ENCODE measurements at places on chromosomes 7 and 10. TPM values are rescaled to one million over a fixed set of nuclear protein-coding genes. Genes with fewer than 3 reads are reported as not detected.
A peak's percentile ranks its signal among the peaks of the same experiment; 100 is the strongest.

Gene PNLIPRP1
- not detected for polyA plus RNA-seq

DNA sequence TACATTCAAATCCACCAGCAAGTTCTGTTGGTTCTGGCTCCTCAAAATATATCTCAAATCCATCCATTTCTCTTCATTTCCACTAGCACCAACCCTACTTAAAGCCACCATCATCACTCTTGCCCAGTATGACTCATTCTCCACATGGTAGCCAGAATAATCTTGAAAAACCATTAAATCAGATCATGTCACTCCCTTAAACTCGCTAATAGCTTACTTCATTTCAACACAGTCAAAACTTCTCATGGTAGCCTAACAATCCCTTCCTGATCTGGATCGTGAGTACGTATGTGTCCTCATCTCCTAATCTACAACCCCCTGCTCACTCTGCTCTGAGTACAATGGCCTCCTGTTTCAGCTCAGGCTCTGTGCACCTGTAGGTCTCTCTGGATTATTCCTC lies 8.7 kb downstream of the EPC1 start:
- no peaks in the 10 kb centered on the region for H3K27me3 ChIP-seq
- H3K4me1 ChIP-seq, result peaks cover 77% of the 10 kb centered on the region
- no peak overlapping the region for H3K4me3 ChIP-seq
- H3K36me3 ChIP-seq, result no peaks in the 10 kb centered on the region
- no peak for DNase-seq

Gene FAM237B
- not detected for polyA plus RNA-seq

DNA sequence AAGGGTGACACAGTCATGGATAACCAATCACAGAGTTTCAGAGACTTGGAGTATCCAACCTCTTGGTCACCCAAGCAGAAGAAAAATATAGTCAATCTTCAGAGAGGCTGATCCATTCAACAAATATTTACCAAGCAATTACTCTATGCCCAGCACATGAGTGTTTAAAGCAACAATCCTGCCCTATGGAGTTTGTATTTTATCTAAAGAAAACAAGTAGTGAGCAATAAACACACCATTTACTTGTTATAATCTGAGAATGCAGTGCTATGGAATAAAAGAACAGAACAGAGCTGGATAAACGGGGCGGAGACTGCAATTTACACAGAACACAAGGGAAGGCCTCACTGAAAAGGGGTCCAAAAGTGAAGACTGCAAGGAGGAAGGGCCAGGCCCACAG lies 63.8 kb downstream of the GRB10 start:
- H3K36me3 ChIP-seq, result no peaks in the 10 kb centered on the region
- H3K27me3 ChIP-seq, result no peaks in the 10 kb centered on the region
- no peaks in the 10 kb centered on the region for H3K4me1 ChIP-seq
- H3K27ac ChIP-seq, result no peak overlapping the region

GRCh38 chr7:38673795-38674194 lies 42.6 kb upstream of the AMPH start:
- H3K27me3 ChIP-seq, result no peaks in the 10 kb centered on the region
- no peaks in the 10 kb centered on the region for H3K36me3 ChIP-seq
- no peaks in the 10 kb centered on the region for H3K4me1 ChIP-seq
- H3K4me3 ChIP-seq, result no peak overlapping the region
- DNase-seq, result no peak
- no peak overlapping the region for H3K27ac ChIP-seq

- DNase-seq, result no peak
- H3K4me3 ChIP-seq, result no peak overlapping the region
- H3K4me1 ChIP-seq, result no peaks in the 10 kb centered on the region
- H3K27me3 ChIP-seq, result no peaks in the 10 kb centered on the region
Measured at GRCh38 chr10:16570731-16571130, 49.1 kb upstream of the C1QL3 start.

DNA sequence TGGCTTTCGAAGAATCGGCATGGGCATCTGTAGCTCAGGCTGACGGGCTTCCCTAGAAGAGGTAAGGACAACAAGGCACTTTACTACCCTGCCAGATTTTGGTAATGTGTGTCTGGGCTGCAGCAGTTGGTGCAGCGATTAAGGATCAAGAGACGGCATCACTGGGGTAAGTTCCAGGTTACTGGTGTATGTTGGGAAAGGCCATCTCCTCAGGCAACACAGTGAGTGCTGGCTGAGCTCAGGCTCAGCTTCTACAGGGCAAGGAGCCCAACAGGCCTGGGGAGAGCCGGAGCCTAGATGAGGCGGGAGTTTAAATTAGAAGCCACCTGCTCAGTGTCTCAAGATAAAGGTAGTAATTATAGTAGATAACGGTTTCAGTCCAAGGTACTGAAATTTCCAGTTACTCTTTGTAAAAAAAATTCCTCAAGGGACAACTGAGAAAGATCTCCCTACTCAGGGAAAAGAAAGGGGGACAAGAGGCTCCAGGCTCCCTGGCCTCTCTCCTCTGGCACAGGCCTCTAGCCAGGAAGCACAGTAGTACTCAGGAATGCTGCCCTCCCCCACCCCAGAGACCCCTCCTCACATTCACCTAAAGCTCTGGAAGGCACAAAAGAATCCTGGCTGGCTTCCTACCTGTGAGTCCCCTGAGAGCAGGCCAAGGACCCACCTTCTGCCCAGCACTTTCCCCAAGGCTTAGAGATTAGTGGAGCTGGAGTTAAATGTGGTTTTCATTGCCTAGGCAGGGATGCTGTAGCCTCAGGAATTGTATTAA lies 3.9 kb downstream of the CXCL12 start:
- no peaks in the 10 kb centered on the region for H3K4me1 ChIP-seq
- peaks cover 3% of the 10 kb centered on the region for H3K27me3 ChIP-seq
- no peaks in the 10 kb centered on the region for H3K36me3 ChIP-seq
- H3K4me3 ChIP-seq, result no peak overlapping the region

Gene GRM8
- not detected for polyA plus RNA-seq

- no peaks in the 10 kb centered on the region for H3K27me3 ChIP-seq
- H3K36me3 ChIP-seq, result peaks cover 9% of the 10 kb centered on the region
- peak overlapping the region; percentile 81 for H3K4me3 ChIP-seq
- peaks cover 28% of the 10 kb centered on the region for H3K4me1 ChIP-seq
- DNase-seq, result no peak
Measured at GRCh38 chr10:17226891-17227303, 1.1 kb upstream of the VIM start.

- no peak overlapping the region for H3K27ac ChIP-seq
- no peak overlapping the region for H3K4me3 ChIP-seq
- H3K27me3 ChIP-seq, result no peaks in the 10 kb centered on the region
- no peak for DNase-seq
Measured at GRCh38 chr10:30233186-30233959, 115.7 kb downstream of the MTPAP start.

Gene INHBA
- polyA plus RNA-seq, result not detected

GRCh38 chr7:47885309-47885986 lies 62.8 kb downstream of the PKD1L1 start:
- no peak overlapping the region for H3K27ac ChIP-seq
- DNase-seq, result no peak
- H3K4me3 ChIP-seq, result no peak overlapping the region
- no peaks in the 10 kb centered on the region for H3K4me1 ChIP-seq

DNA sequence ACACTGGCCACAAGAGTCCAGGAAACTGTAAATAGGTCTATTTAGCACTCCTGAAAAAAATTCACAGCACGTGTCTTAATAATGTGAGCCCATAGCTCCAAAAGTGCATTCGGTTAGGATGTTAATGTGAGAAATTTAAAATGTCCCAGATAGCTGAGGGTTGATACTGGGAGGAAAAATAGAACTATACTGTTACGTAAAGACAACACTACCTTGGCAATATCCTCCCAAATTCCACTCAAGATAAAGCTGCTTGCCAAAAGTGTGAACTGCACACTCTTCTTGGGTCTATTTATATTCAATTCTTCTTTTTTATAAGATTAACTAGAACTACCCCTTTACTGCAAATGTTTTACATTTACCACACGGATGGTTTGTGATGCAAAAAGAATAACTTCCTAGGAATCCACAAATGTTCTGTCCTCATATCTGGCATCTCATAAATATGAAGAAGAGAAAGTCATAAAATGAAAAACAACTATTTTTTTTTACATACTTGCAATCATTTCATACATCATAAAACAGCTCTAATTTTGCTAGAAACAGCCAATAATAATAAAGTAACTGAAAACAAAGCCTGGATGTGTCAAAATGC lies 10.4 kb downstream of the RAB11FIP2 start:
- no peaks in the 10 kb centered on the region for H3K36me3 ChIP-seq
- no peak for DNase-seq

- DNase-seq, result no peak
- H3K36me3 ChIP-seq, result no peaks in the 10 kb centered on the region
- H3K4me3 ChIP-seq, result no peak overlapping the region
- H3K27me3 ChIP-seq, result no peaks in the 10 kb centered on the region
- H3K4me1 ChIP-seq, result no peaks in the 10 kb centered on the region
- no peak overlapping the region for H3K27ac ChIP-seq
Measured at GRCh38 chr10:57891201-57892006, 376.3 kb downstream of the IPMK start.

GRCh38 chr10:111233439-111233838 lies 156.6 kb downstream of the ADRA2A start:
- no peak for DNase-seq
- H3K4me1 ChIP-seq, result no peaks in the 10 kb centered on the region
- H3K27ac ChIP-seq, result no peak overlapping the region
- H3K4me3 ChIP-seq, result no peak overlapping the region

DNA sequence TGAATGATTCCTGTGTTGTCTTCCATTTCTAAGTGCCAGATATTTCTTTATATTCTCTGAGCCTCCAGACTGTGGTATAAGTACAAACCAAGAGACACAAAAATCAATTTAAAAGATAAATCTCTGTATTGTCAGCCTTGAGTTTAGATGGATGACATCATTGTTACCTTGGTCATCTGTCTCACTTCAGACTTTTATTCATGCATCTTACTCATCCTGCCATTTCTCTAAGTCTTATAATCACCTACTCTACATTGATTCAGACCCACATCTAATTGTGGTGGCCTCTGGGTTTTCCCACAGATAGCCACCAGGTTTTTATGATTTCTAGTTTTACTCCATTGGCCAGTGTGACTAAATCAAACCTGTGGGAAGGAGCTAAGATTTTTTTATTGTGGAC lies 26.8 kb upstream of the HDAC9 start:
- no peak overlapping the region for H3K4me3 ChIP-seq
- no peaks in the 10 kb centered on the region for H3K27me3 ChIP-seq
- H3K27ac ChIP-seq, result no peak overlapping the region
- DNase-seq, result no peak
- H3K4me1 ChIP-seq, result no peaks in the 10 kb centered on the region

GRCh38 chr7:157893535-157894044 lies 556.8 kb downstream of the DNAJB6 start:
- no peak overlapping the region for H3K4me3 ChIP-seq
- no peak for DNase-seq
- H3K27me3 ChIP-seq, result no peaks in the 10 kb centered on the region
- no peaks in the 10 kb centered on the region for H3K36me3 ChIP-seq

DNA sequence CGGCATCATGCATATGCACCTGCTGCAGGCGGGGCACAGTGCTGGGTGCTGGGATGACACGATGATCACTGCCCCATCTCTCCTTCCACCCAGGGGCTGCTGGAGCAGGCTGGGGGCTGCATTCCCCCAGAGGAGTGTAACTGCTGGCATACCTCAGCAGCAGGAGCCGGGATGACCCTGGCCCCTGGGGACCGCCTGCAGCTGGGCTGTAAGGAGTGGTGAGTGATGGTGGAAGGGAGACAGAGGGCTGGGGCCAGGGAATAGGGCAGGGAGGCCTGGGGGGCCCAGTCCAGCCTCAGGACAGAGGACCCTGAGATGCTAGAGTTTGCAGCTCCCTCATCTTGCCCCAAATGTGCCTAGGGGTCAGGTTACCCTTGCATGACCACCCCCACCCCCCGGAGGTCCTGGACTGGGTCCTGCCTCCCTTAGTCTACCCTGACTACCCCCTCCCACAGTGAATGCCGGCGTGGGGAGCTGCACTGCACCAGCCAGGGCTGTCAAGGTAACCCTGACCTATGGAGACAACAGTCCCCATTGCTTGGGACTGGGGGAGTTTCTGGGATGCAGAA lies 14.5 kb upstream of the ZNF862 start:
- no peaks in the 10 kb centered on the region for H3K36me3 ChIP-seq
- H3K27me3 ChIP-seq, result no peaks in the 10 kb centered on the region
- no peak overlapping the region for H3K4me3 ChIP-seq
- DNase-seq, result no peak
- H3K4me1 ChIP-seq, result no peaks in the 10 kb centered on the region
- H3K27ac ChIP-seq, result no peak overlapping the region

- H3K27ac ChIP-seq, result no peak overlapping the region
- no peaks in the 10 kb centered on the region for H3K4me1 ChIP-seq
- DNase-seq, result no peak
- H3K27me3 ChIP-seq, result no peaks in the 10 kb centered on the region
Measured at GRCh38 chr7:152735443-152736004, 24.0 kb upstream of the ACTR3B start.

DNA sequence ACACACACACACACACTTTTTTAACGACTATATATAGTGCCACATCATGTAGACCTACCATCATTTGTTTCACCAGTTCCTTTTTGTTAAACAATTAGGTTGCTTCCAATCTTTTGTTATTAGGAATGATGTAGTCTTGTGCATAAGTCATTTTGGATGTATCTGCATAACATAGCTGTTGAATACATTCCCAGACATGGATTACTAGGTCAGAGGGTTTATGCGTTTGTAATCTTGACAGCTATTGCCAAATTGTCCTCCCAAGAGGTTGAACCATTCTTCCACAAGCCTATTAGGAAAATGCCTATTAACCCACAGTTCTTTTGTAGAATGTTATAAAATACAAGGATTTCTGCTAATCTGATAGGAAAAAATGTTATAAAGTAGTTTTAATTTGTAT lies 87.3 kb downstream of the PALS2 start:
- no peaks in the 10 kb centered on the region for H3K36me3 ChIP-seq
- no peaks in the 10 kb centered on the region for H3K27me3 ChIP-seq
- no peak overlapping the region for H3K4me3 ChIP-seq
- no peak for DNase-seq

Gene TCERG1L
- polyA plus RNA-seq, result not detected

DNA sequence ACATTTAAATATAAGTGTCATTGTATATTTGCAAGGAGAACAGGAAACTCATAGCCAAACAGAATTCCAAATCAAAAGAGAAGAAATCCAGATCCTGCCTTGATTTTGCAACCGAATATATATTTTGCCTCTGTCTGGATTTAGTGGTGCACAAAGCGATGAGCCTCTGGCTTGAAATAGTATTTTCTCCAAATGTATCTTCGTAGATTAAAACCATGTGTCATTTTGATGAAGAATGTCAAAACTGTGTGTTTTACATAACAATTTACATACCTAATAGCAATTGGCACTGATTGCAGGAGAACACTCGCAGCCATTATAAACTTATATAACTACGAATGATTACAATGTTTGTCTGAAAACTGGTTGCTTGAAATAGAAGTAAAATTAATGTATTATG lies 156.4 kb downstream of the ARID5B start:
- H3K4me1 ChIP-seq, result peaks cover 23% of the 10 kb centered on the region
- H3K27me3 ChIP-seq, result no peaks in the 10 kb centered on the region
- H3K4me3 ChIP-seq, result no peak overlapping the region
- no peak for DNase-seq

Gene TUBB8
- not detected for polyA plus RNA-seq

Gene IFIT1
- polyA plus RNA-seq, result 4.7 TPM

Data from naive thymus-derived CD4-positive, alpha-beta T cell (primary cell).